Stimulated activated memory B cell treated with anti-CD40 and anti-IgM and Interleukin-4, amounts not matched to agents 10 μg/mL and 1 μg/mL and 100 μg/mL, for 72 hours (primary cell): ENCODE measurements at places on chromosomes 12 and 14.

- ATAC-seq: no peak
Observed at GRCh38 chr12:72586456-72586855, 314.3 kb downstream of the TRHDE start.

GRCh38 chr14:106044949-106045596 lies 518.7 kb downstream of the TMEM121 start:
- ATAC-seq: peak; percentile 81

DNA sequence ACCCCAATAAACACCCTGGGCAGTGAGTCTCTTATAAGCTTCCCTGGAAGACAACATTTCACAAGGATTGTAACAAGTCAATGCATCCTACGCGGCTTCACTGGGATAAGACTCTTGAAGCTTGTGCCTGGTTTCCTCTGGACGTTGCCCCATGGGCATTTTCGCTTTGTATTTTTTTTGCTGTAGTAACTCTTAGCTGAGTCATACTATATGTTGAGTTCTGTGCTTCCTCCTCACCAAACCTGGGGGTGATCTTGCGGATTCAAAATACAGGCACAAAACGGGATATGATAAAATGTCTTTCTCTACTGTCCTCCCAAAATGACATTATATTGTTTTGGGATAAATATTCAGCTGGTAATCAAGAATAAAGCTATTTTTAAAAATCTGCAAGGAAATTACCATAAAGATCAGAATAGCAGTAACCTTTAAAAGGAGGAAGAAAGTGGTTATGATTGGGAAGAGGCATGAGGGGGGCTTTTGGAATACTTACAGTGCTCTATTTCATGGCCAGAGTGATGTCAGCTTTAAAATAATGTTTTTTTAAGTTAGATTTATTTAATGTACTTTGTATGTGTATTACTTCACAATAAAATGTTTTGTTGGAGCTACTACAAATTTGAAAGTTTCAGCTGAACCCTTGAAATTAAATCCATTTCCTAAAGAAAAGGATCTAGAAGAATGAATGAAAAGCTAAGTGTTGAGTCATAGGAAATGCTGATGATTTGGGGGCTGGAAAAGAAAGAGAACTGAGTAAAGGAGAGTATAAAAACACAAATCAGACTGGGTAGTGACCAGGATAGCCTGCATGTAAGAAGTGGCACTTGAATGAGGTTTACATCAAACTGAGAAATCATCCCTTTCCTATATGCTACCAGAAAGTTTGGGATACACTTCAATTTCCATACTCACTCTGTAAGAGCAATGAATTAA lies 14.7 kb downstream of the BTBD7 start:
- no peak for ATAC-seq

DNA sequence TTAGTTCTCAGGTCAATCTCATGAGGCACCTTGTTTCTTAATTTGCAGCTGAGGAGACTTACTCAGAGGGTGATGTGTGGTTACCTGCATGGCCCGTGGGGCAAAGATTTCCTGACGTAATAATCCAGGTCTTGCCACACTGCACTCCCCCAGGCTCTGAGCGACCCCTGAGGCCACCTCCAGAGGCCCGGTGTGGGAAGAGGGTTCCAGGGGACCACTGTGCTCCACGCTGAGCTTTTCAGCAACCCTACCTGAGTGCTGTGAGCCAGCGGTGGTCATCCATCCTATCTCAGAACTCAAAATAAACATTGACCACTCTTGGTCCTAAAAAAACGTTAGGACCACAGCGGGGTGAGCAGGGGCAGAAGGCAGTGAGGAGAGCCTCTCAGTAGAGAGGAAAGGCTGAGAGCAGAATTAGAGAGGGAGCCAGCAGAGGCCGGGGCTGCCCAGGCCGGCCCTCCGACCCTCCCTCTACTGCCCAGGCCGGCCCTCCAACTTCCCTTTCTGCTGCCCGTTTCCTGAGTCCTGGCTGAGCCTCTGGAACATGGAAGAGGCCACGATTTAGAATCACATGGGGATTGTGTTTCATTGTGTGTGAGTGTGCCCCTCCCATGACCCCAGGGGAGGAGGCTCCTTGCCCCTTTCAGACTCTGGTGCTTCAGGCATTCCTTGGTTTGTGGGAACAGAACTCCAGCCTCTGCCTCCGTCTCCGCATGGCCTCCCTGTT lies 188.2 kb upstream of the DIO3 start:
- ATAC-seq: no peak

DNA sequence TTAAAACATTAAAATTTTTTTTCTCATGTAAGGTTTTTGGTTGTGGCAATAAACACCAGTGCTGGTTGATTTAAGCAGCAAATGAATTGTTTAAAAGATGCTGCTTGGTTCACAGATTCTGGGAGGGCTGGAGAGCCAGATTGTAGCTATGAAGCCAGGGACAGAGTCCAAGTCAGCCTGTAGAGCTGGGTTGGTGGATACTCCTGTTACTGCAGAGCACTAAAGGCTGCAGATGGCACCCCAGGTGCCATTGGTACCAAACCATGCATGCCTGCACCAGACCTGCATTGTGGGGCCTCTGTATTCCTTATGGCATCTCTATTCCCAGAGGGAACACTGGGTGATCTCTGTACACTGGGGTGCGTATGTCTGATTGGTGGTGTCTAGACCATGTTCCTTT lies 113.3 kb downstream of the SNAPC1 start:
- no peak for ATAC-seq

- no peak for ATAC-seq
Observed at GRCh38 chr12:130994821-130995375, 41.2 kb downstream of the ADGRD1 start.

- ATAC-seq: peak; percentile 78
Observed at GRCh38 chr12:49347311-49348193, 864 bp downstream of the DNAJC22 start.

DNA sequence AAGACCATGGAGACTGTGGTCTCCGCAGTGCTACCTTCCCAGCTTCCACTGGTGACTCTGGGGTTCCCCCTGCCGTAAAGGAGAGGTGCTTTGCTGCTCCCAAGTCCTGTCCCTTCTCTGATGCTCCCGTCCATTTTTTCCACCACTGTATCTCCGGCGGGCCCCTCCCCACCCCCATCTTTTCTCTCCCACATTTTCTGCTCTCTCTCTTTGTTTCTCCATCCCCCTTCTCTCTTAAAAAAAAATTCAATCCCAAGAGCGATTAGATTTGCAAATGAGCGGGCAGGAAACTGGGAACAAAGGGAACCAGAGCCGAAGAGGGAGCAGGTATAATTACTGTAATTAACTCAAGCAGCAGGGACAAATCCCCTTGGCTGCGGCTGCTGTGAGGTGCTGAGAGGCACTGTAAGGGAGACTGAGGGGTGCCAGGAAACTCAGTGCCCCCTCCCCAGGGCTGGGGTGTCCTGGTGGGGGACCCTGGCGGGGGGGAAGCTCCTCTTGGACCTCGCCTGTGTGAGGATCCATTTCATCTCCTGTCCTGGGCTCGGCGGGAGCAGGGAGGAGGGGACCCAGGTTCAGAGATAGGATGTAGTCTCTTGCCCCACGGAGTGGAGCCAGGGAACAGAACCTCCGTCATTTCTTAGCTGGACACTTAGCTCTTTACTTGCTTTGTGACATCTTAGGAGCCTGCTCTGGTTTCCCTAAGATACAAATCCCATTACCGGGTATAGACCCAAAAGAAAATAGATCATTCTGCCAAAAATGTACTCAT lies 140.4 kb upstream of the NRXN3 start:
- no peak for ATAC-seq

DNA sequence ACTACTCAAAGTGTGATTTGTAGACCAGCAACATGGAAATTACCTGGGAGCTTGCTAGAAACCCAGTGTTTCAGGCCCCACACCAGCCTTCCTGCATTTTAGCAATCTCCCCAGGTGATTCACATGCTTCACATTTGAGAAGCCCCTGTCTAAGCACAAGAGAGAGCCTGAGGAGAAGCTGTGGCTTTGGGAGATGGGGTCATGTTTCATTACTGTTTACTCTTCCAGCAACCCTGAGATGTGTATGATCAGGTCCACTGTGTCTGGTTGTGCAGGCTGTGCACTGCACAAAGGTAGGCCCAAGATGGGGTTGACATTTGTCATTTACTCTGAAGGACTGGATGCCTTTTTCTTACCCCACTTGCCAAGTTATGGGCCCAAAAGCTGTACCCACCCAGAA lies 190.1 kb downstream of the SLC41A2 start:
- ATAC-seq: no peak
